HFFc6 (cell line): ENCODE measurements at places on chromosomes 1 and 21. TPM values are rescaled to one million over a fixed set of nuclear protein-coding genes. Genes with fewer than 3 reads are reported as not detected.

Gene OR2M3
- total RNA-seq: not detected in 3 replicates

Gene SELENBP1
- 9.8 and 15.6 TPM in 2 replicates for total RNA-seq

Gene ZMYND12
- not detected in 3 replicates for total RNA-seq

Gene ILDR2
- not detected in 3 replicates for total RNA-seq

Gene KISS1
- total RNA-seq: 3.2 to 3.7 TPM (median 3.4 TPM) in 3 replicates

Gene FCRL5
- total RNA-seq: not detected in 2 replicates

Gene KCNH1
- total RNA-seq: 0.92 to 1.7 TPM (median 1.5 TPM) in 3 replicates

DNA sequence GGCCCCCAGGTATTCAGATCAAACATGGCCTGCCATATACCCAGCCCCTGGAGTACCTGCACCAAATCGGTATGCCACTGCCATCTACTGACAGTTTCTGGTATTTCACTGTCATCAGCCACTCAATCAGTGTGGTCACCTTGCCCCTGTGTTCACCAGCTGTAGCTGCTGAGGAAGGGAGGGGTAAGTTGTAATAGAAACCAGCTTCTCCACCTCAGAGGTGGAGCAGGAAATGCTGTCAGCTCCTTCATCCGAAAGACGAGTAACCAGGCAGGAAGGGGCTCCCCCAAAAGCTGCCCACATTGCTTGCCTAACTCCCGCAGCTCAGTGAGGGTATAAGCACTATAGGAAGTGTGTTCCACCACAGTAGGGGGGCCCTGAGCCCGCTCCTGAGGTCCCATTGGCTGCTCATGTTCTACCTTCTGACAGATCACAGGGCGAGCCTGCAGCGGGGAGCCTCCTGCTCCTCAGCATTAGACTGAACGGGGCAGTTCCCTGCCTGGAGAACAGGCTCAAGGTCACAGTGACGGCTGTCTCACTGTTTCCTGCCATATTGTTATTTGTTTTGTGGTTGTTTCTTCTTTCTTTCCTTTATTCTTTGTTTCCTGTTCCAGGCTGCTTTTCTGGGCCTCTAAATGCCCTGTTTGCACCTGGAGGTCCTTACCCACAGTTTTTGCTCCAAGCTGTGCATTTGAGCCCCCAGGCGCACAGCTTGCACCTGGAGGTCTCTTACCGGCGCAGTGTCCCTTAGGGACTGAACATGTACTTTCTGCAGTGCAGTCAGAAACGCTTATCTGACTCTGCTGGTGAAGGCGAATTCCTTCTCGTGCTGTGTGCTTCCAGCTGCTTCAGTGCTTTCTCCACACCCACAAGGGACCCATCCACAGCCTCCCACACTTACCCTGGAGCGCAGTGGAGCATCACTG is 1638.3 kb downstream of the MRPL39 start:
- no peak for DNase-seq

GRCh38 chr1:230429067-230429735 is 3.1 kb upstream of the PGBD5 start:
- DNase-seq: no peak

GRCh38 chr21:42518215-42518614 is 4.6 kb downstream of the SLC37A1 start:
- no peak for DNase-seq

DNA sequence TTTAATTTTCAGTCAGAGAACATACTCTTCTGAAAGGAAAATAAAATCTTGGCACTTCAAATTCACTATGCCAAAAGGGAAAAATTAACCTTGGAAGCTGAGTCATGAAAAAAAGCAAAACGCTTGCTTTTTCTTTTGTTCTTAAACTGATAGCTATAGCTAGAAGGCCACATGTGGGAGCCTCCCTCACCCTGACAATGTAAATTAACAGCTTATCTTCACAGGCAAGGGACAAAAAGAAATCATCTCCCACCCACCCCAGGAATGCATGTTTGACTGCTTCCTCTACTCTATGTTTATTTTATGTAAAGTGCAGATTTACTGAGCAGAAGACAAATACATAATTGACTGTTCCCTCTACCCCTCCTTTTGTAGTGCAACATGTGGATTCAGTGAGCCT is 38.0 kb downstream of the EBNA1BP2 start:
- no peak for DNase-seq

GRCh38 chr1:15943328-15943991 is 32.4 kb downstream of the ZBTB17 start:
- no peak for DNase-seq

GRCh38 chr1:67816506-67816905 is 16.8 kb downstream of the GNG12 start:
- DNase-seq: no peak

GRCh38 chr1:150507912-150508864 is at the start of gene ECM1:
Gene ECM1 (plus strand): TSS chr1:150508109. CDS start chr1:150508210, 101 bp downstream.
- DNase-seq: peak; percentile 68

- DNase-seq: no peak
These were observed 54.9 kb upstream of the RAP1GAP start for GRCh38 chr1:21724098-21724497.

- DNase-seq: no peak
These were observed 9.0 kb downstream of the LRRC47 start for GRCh38 chr1:3787349-3787715.

- DNase-seq: no peak
These were observed 1067.0 kb downstream of the ADGRL2 start for GRCh38 chr1:82867781-82868180.
